Stimulated activated naive CD8-positive, alpha-beta T cell treated with anti-CD3 and anti-CD28 coated beads, Interleukin-15, Interleukin-2, amounts not matched to agents 100 U/mL and 50 U/mL, for 24 hours (primary cell): ENCODE measurements at places on chromosomes 7 and 10.

GRCh38 chr10:17381502-17382142, 72.8 kb downstream of the ST8SIA6 start:
- no peak for DNase-seq

DNA sequence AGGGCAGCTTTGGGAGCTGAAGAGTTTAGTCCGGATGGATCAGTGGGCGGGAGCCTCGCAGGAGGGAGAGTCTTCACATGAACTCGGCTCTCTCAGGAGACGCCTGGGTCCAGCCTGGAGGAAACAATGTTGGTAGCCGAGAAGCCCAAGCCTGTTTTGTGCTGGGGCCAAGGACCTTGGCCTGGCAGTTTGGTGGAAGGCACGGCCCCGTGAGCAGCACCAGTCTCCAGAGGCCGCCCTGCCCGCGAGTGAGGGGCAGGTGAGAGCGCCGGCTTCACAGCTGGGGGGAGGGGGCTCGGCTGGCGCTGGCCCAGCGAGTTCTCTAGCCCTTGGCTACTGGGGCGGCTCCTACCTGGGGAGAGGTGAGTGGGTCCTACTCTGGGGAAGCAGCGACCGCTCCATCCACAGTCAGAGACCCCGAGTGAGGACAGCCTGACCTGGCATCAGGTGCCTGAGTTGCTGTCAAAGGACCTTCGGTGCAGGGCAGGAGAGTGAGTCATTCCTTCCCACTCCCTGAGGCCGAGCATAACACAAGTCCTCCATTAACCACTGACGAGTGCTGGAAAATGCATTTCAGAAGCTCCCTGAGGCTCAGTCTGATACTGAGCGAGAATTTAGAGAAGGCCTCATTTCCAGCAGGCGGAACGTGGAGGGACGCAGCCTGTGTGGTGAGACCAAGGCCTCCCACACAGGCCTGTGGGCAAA, 89.3 kb upstream of the DIP2C start:
- no peak for DNase-seq

- DNase-seq, result no peak
Measured at GRCh38 chr10:123381224-123381623, 227.0 kb downstream of the BUB3 start.

GRCh38 chr7:55092186-55092974, 73.6 kb downstream of the EGFR start:
- DNase-seq, result no peak

DNA sequence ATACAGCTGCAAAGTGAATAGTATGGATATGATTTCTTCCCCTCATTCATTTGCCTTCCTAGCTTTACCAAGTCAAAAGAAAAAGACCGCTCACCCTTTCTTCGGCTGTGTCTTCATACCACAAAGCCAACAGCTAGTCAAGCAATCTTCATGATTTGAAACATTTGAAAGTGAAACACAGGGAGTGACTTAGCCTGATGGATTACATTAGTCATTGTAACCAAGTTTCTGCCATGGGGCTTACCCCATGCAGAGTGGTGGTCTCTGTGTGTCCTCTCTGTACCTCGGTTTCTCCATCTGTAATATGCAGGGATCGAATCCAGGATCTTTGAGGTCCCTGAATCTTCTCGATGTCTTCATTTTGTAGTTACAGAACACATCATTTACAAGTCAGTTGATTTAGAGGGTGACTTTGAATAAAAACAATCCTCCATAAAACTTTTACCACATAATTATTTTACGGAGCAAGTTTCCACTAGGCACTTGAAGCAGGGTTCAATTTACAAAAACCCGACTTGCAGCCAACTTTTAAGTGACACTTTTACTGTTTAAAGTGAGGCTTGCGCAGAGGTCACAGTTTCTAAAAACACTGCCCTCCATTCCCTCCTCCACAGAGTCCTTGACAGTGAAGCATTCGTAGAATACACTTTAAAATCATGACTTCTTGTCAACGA, 2.2 kb upstream of the LGI1 start:
- no peak for DNase-seq

DNA sequence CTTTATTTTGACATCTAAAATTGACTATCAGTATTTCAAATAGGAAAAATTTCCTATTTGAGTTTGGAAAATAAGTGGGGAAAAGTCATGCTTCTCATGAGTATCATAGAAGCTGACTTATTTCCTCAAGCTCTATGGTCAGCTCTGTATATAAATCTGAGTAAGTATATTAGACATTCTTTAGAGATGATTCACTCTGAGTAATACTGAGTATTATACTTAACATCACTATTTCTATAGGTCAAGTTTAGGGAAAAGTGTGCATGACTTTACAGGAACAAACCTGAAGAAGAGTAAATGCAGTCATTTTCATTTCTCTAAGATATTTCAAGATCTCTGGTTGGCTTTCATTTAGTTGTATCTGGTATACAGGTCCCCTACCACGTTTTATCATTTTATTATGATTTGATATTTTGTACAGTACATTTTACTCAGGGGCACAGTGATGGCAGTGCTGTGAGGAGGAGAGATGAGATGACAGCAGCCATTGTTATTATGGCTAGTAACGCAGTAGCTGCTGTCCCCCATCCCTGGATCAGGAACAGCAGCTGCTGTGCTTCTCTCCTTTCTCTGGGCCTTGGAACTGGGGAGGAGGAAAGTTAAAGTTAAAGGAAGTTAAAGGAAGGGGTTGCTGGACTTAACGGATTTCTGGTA, 15.2 kb downstream of the SND1 start:
- no peak for DNase-seq

GRCh38 chr7:90994601-90995000, 269.6 kb upstream of the FZD1 start:
- DNase-seq, result no peak

- no peak for DNase-seq
Measured at GRCh38 chr10:19461588-19461987, 354.6 kb upstream of the PLXDC2 start.
